Astrocyte of the spinal cord (primary cell): ENCODE measurements at places on chromosomes 3 and 15.

DNA sequence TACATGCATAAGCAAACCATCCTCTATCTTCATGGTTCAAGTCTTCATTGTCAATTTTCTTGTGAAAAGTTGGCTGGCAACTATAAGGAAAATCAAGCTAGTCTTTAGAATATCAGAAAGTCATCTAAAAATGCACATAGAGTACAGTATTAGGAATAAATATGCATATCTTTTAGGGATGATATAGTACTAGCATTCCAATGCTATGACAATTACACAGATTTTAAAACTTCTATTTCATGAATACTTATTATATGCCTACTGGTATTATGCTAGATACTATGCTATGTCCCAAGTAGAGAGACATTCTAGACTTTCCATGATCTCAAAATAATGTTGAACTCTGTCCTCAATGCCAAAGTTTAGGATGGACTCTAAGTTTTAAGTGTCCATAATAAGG is 81.3 kb upstream of the NAALADL2 start:
- DNase-seq, result no peak

- DNase-seq, result no peak
Observed at GRCh38 chr15:80099241-80099640, 39.8 kb downstream of the ZFAND6 start.

- DNase-seq, result no peak
Observed at GRCh38 chr3:49294343-49294742, 17.3 kb upstream of the C3orf62 start.

DNA sequence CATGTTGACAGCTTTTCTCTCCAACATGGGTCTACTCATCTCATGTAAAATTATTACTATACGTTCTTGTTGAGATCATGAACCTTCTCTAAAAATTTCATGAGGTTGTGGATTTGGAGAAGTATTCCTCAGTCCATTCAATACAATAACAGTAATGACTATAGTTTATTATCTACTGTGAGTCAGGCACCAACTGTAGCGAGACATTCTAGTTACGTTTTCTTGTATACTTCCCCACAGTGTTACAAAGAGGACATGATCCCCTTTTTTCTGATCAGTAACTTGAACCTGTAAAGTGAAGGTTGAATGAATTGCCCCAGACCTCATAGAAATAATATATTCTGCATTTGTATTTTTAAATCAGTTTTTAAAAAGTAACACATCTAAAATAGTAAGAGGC is 76.4 kb downstream of the AKAP13 start:
- DNase-seq, result no peak

DNA sequence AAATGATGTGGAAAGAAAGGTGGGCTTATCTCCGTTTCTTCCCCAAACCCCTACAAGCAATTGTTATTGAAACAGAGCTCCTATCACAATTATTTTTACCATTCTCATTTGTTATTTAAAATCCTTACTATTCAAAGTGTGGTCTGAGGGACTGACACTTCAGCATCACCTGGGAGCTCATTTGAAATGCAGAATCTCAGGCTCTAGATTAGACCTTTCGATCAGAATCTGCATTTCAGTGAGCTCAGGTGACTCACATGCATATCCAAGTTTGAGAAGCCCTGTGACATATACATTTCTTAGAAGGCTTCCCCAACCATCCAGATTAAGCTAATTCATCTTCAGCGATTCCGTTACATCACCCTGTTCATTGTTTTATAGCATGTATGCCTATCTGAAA is 145.0 kb downstream of the KCNH8 start:
- no peak for DNase-seq

DNA sequence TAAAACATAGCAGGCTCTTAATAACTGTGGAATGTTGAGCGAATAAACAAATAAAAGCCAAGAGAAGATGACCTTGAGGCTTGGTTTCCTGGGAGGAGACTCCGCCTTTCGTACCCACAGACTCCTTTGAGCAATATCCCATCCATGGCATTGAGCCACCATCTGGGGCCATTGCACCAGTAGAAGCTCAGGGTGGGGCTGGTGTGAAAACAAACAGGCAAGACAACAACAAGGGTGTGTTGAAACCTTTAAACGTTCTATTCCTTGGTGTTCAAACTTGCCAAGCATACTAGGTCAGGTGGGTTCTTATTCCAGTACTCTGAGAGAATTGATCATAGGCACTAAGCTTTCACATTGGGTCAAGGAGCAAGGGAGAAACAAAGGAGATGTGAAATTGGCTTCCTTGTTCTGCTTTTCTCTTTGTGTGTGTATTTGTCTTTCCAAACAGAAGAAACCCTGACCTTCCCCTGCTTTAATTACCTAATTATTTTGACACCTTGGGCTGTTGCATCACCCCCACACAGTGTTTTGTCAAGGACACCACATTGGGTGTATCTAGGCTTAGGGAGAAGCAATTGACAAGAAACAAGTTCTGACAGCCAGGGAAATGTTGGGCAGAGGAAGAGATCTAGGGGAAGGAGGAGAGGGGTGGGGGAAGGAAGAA is 105.1 kb upstream of the BCL6 start:
- no peak for DNase-seq

- DNase-seq, result peak; percentile 14
Observed at GRCh38 chr15:58771621-58772250, 634 bp downstream of the MINDY2 start.

- DNase-seq, result no peak
Observed at GRCh38 chr3:116155841-116156240, 289.4 kb downstream of the LSAMP start.

DNA sequence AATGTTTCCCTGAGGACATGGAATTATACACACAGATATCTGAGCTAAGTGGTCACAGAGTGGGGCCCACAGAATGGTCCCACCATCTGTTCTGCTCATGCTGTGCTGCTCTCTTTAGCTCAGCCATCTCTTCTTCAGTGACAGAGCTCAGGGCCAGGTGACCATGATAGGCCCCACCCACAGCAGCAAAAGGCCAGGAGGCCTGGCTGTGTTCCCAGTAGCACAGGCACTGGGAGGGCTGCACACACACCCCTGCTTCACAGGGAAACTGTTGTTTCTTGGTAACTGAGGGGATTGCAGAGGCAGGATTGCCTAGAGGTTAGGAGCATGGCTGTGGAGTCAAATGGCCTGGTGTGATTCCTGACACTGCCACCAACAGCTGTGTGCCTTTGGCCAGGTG is 4.8 kb upstream of the FBXW12 start:
- DNase-seq, result no peak

- no peak for DNase-seq
Observed at GRCh38 chr15:49467746-49468480, 44.9 kb downstream of the FGF7 start.

GRCh38 chr15:57923750-57924149 is 141.8 kb downstream of the ALDH1A2 start:
- no peak for DNase-seq

GRCh38 chr3:188950832-188951489 is 220.8 kb upstream of the TPRG1 start:
- DNase-seq, result peak; percentile 98

GRCh38 chr3:45785605-45786150 is 10.7 kb downstream of the SLC6A20 start:
- no peak for DNase-seq

DNA sequence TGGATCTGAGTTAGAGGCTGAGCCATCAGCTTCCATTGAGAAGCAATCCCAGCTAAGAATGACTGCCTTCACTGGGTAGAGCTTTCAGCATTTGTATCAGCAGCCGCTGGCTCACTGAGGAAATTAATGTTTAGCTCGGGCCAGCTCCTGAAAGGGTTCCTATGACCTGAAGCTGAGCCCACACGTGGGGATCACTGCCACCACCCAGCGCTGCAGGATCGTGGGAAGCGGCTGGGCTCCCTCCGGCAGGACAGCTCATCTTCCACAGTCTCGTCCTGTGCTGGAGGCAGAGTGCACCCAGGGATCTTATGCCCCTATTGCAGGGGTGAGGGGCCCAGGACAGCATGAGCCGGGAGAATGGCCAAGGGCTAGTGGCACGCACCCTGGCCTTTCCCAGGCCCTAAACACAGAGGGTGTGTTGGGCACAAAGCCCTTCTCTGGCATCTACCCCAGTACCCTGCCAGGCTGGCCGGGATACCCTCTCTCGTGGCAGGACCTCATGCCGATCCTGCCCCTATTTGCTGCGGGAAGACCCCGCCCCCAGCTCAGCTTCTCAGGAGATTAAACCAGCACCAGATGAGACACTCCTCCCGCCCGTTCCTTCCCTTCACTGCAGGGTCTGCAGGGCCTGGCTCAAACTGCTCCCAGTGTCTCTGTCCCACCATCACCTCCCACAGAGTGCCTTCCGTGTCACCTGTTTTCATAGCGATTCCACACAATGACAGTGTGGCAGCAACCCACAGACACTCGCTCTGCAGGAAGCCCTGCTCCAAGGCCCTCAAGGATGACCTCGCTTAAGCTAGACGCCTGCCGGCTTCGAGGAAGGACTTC is 28.5 kb downstream of the KLHL25 start:
- DNase-seq, result no peak

DNA sequence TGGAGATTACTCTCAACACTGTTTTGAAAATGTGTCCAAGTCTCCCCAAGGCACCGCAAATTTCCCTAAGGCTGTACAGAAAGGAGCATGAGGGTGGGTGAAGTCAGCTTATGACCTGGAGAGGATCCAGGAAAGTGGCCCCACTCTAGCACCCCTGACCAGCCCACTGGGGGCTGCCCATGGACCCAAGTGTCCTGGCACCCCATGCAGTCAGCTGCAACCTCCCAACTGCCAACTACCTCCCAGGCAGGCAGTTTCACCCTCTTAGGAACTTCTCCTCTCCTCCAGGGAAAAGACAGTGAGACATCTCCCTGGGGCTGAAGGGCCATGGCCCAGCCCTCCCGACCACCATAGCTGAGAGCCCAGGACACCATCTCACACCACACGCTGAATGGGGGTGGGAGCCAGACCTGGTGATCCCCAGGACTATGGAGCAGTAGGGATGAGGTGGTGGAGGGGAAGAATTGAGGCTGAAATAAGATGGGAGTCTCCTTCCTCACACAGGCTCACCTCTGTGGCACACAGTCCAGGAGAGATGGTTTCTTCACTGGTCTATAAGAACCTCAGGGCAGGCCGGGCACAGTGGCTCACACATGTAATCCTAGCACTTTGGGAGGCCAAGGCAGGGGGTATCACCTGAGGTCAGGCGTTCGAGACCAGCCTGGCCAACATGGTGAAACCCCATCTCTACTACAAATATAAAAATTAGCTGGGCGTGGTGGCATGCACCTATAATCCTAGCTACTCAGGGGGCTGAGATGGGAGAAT is 104.4 kb downstream of the DAPK2 start:
- no peak for DNase-seq

DNA sequence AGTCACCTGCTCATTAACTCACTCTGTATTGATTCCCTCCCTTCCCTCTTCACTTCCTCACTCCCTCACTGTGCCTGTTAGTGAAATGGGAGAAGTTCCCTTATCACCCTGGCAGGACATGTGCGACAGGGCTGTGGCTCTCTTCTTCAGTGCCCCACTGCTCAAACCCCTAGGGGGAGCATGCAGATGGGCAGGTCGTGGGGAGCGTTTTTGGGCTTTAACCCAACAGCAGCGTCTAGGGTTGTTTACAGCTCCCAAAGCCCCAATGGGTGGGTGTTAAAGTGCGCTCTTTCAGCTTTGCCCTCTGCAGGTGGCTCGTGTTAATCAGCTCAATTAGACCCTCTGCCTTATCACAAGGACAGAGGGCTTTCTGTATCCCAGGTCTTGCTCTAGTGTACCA is 447.8 kb upstream of the PROK2 start:
- no peak for DNase-seq

DNA sequence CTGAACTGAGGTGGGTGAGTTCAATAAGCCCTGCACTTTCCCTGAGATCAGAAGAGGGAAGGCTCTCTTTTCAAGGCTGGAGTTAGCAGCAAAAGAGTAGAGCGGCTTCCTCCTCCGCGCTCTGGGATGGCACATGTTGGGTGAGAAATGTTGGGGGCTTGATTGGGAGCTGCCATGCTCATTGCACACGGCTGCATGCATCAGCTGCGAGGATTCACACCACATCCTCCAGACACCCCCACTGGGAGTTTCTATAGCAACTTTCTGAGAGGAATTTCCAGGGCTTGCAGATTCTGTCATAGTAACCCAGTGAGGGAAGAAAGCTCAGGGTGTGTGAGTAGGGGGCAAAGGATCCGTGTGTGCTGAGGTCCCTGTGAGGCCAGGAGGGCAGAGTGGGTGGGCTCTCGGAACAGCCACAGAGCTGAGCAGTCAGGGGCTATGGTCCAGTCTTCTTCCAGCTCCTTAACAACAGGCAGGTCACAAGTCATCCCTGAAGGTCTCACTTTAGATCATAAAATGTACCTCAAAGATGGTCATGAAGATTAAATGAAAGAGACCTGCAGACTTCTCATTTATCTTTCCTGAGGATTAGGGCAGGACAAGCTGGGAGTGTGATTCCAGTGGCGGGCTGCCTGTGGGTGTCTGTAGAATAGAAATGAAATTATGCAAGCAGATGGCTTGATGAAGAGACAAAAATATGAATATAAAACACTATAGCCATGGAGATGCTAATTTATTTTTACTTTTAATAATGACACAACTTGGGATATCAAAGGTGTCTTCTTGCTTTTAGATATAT is 75.7 kb upstream of the CHRNA7 start:
- DNase-seq, result no peak

DNA sequence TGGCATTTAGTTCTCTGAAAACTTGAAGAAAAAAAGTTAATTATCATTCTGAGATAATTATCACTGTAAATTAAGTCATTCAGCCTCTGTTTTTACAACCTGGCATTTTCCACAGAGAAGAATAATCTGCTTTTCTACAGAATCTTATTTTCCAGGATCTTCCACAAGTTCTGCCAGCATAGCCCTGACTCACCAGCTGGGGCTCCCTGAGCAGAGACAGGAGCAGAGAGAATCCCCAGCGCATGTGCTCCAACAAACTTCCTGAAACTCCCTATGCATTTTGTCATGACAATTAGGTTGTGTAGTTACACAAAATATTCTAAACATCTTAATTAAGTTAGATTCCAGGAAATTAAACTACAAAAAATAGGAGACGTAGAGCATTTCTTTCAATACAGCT is 32.1 kb upstream of the TMEM207 start:
- no peak for DNase-seq

GRCh38 chr15:67578020-67578600 is 35.6 kb downstream of the MAP2K5 start:
- no peak for DNase-seq

DNA sequence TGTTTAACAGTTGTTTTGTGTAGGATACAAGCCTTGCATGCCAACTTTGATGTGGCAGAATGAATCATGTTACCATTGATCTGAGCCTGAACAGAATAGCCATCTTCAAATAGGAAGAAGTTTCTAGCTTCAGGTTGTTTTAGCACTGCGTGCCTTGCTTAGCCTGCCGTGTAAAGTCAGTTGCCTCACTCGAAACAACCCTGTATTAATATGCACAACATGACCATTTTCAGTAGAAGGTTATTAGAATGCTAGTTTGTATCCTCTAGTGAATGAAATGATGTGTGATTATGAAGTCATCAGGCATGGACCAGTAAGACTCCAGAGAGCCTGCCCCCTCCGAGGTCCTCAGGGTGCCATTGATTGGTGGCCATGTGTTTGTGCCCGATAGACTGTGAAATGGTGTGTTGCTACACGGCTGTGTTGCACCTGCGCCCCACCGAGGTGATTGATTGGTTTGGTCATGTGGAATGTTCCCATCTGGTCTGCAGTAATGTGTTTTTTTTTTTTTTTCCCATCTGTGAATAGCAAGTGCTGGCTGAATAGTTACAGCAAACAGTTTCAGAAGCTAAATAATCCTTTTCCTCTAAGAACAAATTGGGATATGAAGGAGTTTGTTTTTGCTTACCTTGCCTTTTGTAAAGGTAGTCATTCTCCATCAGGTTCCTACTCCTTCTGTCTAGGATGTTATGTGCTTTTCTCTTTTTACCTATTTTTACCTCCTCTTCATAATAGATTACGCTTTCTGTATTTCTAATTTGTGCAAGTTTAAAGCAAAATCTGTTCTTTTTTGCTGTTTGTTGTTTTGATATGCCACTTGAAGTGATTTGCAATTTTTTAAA is 214.9 kb downstream of the TCF12 start:
- peak; percentile 35 for DNase-seq
